ENCODE measurements at places on chromosomes 7 and 10.

DNA sequence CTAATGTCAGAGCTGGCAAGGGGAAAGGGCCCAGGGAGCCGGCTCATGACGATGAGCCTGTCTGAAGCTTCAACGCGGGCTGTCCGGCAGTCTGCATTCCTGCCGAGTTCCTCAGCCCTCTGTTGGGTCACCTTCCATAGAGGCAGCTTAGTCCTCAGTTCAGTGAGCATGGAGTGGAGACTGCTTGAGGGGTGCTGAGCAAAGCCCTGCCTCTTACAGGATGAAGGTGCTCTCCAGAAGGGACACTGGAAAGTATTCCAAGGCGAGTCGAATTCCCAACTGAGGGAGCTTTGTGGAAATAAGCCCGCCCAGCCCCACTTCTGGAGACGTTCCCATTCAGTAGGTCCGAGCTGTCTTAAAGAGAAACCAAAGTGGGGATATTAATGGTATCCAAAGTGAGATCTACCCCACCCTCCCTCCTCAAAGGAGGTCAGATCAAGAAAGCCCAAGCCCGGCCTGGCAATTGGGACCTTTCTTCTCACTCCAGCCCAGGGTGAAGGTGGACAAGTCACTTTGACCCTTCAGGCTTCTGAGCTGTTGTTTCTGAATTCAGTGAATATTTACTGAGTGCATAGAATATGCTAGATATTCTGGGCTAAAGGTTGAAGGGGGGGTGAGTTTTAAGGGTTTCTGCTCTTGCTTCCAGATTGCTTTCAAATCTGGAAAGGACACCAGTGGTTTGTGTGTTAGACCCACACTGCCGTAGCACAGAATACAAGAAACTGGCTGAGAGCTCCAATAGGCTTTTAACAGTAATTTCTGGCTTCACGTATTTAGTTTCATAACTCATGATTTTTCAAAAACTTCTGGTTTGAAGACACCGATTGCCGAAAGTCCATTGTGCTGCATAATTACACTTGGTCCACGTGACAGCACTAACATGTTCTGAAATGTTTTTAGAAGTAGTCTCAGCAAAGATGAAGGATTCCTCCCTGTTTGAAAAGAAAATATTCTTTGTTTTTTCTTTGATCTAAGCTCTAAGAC, 3.5 kb downstream of the EGFR start:
- no peak for DNase-seq

DNA sequence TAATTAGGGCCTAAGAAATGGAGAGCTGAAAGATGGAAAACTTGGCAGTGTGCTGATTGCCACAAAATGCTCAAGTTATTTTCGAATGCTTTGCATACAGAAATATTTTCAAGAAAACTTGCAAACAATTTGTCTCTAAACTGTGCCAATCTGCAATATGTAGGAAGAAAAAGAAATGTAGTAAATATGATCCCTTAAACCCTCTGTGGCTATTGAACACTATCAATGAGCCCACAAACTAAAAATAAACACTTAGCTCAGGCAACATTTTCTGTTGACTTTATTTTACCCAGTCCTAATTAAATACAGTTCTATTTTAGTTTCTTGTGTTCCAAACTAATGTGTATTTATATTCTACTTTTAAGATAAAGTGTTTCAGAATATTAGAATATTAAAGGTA, 342.1 kb downstream of the SEMA3D start:
- no peak for DNase-seq

DNA sequence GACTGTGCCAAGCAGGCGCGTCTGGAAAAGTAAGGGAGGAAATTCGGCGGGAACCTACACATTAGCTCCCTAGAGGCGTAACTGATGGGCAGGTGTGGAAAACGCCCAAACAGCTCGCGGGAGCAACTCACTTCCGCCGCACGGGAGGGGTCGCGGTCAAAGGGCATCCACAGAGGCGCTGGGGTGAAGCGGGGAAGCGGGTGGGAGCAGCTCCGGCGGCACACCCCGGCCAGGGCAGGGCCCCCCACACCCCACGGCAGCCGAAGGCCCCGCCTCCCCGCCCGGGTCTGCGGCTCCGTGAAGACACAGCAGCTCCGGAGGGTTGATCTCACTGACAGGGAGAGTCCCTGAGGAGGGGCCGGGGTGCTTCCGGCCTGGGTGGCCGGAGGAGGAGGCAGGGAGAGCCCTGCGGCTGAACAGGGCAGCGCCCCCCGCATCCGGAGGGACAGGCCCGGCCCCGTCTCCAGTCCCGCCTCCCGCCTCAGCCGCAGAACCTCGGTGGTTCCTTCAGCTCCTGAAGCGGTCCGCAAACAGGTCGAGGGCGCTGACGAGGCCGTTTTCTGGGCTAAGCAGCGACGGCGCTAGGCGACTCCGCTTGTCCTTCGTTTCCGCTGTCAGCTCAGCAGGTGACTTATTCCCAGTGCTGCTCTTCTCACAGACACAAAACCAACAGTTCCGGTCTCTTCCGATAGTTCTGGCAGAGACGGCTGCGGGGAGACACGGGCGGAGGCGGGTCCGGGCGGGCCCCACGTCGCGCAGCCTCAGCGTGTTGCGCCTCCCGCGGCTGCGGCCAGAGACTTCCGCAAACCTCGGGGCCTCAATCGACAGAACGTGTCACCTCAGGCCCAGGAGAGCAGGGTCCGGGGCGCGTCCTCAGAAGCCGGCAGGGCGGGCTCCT, 276.1 kb downstream of the DNAJB6 start:
- peak; percentile 21 for DNase-seq

- no peak for DNase-seq
Observed at GRCh38 chr7:52936750-52937149, 98.7 kb upstream of the POM121L12 start.

GRCh38 chr7:1761774-1762173, 91.7 kb downstream of the ELFN1 start:
- no peak for DNase-seq

DNA sequence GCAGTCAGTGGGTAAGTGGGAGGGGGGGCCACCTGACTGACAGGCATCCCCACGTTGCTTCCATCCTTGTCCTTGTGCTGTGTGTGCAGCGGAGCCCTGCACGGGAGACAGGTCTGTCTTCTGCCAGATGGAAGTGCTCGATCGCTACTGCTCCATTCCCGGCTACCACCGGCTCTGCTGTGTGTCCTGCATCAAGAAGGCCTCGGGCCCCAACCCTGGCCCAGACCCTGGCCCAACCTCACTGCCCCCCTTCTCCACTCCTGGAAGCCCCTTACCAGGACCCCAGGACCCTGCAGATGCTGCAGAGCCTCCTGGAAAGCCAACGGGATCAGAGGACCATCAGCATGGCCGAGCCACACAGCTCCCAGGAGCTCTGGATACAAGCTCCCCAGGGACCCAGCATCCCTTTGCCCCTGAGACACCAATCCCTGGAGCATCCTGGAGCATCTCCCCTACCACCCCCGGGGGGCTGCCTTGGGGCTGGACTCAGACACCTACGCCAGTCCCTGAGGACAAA, 24.8 kb downstream of the TBATA start:
- DNase-seq = no peak

- no peak for DNase-seq
Observed at GRCh38 chr10:94427166-94427565, 24.8 kb downstream of the TBC1D12 start.

GRCh38 chr10:18607503-18608378, 43.6 kb downstream of the NSUN6 start:
- DNase-seq = no peak

DNA sequence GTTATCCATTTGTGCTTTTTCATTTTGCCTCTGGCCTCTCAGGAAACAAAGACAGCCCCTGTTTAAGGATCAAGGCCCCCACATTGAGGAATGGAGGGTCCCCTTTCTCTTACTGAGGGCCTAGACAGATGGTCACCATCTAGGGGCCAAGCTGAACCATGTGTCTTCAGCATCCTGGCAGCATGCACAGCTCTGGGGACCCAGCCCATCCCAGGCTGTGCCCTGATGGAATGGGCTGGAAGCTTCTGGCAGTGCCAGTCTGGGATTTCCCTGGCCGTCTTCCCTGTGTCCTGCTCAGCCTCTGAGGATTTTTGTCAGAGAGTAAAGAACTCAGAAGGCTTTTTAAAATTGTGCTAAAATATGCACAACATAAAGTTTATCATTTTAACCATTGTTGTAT, 116.8 kb downstream of the ITIH5 start:
- no peak for DNase-seq

GRCh38 chr7:29453021-29453420, 110.6 kb upstream of the PRR15 start:
- no peak for DNase-seq

DNA sequence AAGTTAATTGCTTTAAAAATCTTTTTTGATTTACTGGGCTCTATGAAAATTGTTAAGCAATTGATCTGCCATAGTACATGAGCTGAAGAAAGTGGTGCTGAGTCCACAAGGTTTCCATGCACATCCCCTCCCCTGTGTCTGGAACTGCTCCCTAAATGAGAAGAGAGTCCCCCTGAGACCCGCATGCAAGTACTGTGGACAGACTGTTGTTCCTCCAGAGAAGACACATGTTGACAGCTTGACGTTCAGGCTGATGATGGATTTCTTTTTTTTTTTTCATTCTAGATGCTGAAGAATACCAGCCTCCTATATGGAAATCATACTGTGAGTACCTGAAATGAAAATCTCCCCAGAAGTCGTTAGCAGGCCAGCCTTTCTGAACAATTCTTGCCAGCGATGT, 159.8 kb downstream of the CHN2 start:
- no peak for DNase-seq

- DNase-seq = no peak
Observed at GRCh38 chr10:43156590-43157341, 18.5 kb downstream of the CSGALNACT2 start.
